ENCODE measurements at places on chromosomes 6 and 20.

- DNase-seq: no peak
Observed at GRCh38 chr20:54237116-54237943, 29.4 kb downstream of the PFDN4 start.

GRCh38 chr6:111837641-111838500 lies 35.4 kb downstream of the FYN start:
- DNase-seq: peak; percentile 66

- DNase-seq: no peak
Observed at GRCh38 chr20:50302341-50303057, 111.9 kb downstream of the CEBPB start.

DNA sequence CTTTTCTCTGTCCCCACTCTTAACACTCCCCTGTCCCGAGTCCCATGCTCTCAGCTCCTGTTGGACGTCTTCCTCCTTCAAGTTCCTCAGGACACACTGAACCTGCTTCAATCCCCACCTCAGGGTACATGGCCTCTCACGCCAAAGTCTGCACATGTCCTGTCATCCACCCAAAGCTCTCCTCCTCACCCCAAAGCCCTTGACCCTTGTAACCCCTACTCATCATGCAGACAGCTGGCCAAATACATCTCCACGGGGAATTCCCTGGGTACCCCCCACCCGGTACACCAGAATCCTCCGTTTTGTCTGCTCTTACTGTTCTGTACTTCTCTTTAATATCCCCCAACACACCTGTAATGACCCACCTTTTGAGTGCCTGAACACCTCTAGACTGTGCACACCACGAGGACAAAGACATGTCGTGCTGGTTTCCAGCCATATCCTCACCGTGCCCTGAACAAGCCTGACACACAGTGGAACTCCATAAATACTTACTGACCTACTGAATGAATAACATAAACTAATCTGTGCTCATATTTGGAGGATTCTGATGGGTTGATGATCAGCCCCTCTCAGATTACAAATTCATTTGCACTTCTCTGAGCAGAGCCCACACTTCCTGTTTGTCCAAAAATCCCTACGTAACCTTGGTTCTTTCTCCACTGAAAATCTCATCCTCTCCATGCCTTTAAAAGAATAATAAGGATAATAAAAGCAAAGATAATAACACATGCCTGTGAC lies 66.8 kb upstream of the EYA2 start:
- no peak for DNase-seq

GRCh38 chr6:140036196-140036595 lies 661.7 kb upstream of the CITED2 start:
- no peak for DNase-seq

- DNase-seq: no peak
Observed at GRCh38 chr6:140485740-140486449, 1111.4 kb upstream of the CITED2 start.

DNA sequence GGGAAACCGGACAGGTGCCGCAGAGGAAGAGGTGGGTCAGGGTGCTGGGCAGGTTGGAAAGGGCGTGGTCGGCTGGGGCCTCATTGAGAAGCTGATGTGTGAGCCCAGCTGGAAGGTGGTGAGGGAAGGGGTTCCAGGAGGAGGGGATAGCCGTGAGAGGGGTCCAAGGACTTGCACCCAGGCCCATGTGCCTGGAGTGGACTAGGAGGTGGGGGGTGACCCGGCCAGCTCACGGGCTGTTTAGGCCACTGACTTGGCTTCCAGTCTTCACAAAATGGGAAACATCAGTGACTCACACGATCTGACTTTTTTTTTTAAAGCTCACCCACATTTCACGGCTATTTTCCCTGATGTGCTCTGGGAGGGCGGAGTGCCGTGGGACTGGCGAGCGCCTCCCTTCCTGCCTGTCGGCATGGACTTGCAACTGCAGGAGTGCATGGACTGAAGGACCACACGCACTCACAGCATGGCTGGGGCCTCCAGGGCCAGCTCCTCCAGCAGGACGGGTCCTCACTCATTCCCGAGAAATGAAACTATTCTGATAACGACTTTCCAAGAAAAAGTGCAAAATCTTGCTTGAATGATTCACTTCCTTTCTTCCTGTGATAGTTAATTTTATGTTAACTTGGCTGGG lies 13.5 kb upstream of the PDE10A start:
- no peak for DNase-seq

DNA sequence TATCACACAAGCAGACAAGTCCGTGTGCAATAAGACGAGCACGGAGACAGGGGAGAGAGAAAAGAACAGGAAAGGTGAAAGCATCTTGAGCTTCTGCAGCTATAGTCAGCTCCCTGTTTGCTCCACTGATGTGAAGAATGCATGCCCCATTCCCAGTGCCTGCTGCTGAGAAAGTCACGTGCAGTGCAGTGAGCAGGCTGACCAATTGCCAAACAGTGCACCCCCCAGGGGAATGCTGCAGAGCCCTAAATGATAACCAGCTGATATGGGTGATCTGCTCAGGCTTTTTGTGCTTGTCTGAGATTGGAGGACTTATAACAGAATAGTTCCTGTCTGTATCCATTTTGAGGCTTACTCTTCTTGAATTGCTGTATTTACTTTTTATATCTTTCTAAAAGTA lies 121.5 kb downstream of the PACRG start:
- no peak for DNase-seq

- no peak for DNase-seq
Observed at GRCh38 chr6:49898904-49899566, 32.7 kb upstream of the CRISP1 start.

DNA sequence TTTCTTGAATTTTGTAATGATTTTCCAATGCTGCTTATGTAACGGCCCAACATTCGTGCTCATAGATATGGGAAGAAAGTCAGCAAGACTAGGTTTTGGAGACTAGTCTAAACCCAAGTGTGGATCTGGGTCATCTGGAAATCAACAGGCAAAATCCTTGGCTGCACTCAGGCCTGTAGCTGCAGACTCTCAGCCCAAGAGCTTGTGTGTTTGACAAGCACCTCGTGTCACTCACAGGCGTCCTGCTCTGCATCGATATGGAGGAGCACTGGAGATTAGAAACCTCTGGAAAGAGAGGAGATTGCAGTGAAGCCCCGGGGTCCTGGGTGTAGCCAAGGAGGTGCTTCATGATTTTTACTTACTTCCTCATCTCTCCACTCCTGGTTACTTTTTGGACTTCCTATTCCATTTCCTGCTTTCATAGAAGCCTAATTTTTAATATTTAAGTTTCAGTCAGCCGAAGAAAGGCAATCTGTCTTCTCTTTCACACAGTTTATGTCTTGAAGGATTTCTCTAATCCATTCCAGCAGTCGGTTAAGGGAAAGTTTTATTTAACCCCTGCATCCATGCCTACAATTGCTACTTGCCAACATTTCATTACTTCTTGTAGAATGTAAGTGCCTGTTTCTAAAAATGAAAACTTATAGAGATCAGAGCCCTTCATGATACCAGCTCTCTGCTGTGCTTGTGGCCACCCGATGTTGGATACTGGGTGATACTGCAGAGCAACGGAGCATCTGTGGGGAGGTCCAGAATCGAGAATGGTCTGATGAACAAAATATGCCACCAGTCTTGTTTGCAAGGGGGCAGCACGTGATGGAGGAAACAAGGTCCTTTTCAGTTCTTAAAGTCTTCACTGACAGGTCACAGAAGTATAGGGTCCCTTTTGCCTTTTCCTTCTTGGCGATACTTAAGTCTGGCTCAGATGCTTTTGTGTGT lies 296.3 kb downstream of the QKI start:
- DNase-seq: no peak

DNA sequence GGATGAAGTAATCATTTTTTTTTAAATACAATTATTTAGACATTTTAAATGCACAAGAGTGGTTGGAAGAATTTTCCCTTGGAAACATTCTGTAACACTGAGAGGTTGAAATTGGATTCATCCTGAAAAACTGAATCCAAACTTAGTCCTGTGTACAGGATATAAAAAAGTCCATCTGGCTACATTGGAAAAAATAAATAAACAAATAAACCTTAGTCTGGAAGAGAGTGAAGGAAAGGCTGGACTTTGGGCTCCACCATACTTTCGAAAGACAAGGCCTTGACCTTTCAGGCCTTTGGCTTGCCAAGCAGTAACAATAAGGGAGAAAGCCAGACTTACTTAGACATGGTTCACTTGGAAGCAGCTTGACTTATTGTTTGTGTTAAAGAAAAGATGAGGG lies 664.3 kb downstream of the TENT5A start:
- DNase-seq: no peak

GRCh38 chr20:17490501-17490900 lies 40.7 kb downstream of the BFSP1 start:
- no peak for DNase-seq

- no peak for DNase-seq
Observed at GRCh38 chr6:166559662-166560061, 26.8 kb downstream of the RAMACL start.

DNA sequence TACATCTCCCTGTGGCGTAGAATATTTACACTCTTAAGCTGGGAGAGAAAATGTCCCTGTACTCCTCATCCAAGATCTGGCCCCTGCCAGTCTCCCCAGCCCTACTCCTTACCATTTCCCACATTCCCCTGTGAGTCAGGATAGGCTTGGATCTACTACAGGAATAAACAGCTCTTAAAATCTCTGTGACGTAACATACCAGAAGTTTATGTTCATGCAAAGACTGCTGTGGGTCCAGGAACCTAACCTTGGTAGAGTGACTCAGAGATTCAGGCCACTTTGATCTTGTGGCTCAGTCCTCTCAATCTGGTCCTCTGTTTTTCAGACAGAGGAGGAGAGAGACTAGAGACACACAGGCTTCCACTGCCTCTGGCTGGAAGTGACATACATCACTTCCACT lies 38.5 kb upstream of the GPR6 start:
- no peak for DNase-seq

- DNase-seq: no peak
Observed at GRCh38 chr6:136921936-136922684, at the start of gene SLC35D3. SLC35D3 (plus strand) TSS chr6:136922301; CDS start chr6:136922429, 128 bp downstream.

- DNase-seq: no peak
Observed at GRCh38 chr6:149423964-149424440, 23.9 kb downstream of the SUMO4 start.

DNA sequence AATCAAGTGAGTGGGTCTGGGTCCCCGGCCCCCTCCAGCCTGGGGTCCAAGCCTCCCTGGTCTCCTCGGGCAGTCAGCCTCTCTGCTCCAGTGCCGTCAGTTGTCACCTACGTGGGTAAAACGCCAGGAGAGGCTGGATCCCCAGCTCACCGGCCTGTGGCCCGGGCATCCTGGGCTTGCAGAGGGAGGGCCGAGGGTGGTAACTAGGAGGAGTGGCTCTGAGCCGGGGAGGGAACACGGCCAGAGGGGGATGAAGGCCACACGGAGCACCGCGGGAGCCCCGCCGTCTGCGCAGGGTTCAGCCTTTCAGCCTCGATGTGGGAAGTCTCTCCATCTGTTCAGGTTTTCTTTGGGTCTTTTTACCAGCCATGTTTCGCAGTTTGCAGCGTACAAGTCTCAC lies 29.5 kb upstream of the BHLHE23 start:
- no peak for DNase-seq

DNA sequence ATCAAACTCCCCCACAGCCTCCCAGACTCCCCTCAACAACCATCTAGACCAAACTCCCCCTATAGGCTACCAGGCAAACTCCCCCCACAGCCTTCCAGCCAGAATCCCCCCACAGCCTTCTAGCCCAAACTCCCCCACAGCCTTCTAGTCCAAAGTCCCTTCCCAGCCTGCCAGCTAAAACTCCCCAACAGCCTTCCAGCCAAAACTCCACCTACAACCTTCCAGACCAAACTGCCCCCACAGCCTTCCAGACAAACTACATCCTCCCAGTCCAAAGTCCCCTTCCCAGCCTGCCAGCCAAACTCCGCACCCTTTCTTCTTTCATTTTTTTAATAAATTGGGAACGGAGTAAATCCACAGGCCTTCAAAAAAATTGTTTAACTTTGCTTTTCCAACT lies 37.4 kb upstream of the SYNDIG1 start:
- DNase-seq: no peak

DNA sequence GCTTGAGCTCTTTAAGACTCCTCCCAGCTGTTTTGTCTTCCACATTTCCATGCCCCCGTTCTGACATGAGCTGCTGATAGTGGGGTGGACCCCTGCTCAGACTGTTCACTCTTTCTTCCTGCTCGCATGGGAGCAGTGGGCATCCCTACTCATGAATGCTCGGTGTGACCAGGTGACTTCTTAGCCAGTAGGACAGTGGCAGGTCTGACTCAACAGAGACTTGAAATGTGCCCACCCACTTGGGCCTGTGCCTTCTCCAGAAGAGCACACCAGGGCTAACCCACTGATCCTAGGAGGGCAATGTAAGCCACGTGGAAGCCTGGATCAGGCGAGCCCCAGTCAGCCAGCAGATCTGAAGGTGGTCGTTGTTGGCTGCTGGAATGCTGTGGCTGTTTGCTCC lies 582.0 kb downstream of the QKI start:
- DNase-seq: no peak

DNA sequence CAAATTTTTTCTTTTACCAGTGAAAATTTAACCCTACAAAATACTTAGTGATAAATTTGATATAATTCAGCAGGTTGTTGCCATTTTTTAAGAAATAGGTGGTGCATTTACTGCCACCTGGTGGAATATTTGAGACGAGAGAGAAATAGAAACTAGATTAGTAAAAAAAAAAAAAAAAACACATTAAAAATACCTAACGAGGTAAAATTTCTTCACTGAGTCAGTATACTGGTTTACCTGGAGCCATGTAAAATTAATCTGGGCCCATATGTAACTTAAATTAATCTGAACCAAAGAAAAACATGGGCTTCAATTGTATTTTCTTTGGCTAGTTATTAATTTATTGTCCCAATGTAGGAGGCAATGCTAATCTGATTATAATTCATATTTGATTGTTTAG lies 520.8 kb downstream of the EPM2A start:
- DNase-seq: peak; percentile 37

GRCh38 chr6:111844921-111845320 lies 28.3 kb downstream of the FYN start:
- DNase-seq: peak; percentile 37

DNA sequence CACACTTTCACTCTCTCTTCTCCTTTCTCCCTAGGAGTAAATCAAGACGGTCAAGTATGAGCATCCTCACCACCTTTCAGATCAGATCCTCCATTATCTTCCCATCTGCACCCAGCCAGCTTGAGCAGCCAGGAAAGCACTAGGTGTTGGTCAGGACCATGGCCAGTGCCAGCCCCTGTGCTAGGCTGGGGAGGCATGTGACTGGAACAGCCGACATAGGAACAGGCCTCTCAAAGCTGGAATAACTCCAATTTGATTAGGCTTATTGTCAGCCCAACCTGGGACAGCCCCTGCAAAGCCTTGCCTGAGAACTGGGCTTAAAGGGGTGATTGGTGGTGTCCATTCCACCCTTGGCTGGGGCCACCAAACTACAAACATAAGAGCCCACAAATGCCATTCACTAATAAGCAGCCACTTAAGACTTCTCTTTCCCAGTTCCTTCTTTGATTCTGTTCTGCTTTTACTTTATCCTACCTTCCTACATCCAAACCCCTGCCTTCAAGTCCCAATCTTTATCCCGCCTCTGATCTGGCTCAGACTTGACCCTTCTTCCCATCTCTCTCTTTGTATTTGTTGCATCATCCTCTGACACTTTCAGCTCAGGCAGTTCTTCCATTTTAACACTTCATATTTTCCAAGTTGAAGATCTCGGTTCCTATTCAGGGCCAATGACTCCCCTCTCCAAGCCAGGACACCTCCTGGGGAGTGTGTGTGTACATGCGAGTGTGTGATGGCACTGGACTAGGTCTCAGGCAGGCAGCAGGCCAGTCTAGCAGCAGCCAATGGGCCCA lies 4.5 kb upstream of the TREM2 start:
- DNase-seq: no peak

GRCh38 chr6:17584241-17584803 lies 15.8 kb upstream of the FAM8A1 start:
- peak; percentile 52 for DNase-seq
